ENCODE measurements at places on chromosomes 16 and 17. TPM values are rescaled to one million over a fixed set of nuclear protein-coding genes. Genes with fewer than 3 reads are reported as not detected.
A peak's percentile ranks its signal among the peaks of the same experiment; 100 is the strongest.

Gene CSH2
- not detected for polyA plus RNA-seq

Gene ATP5PD
- polyA plus RNA-seq: 261 TPM

GRCh38 chr17:50787106-50787505 lies 19.8 kb upstream of the ANKRD40CL start:
- DNase-seq: no peak
- H3K4me3 ChIP-seq: no peak overlapping the region
- peaks cover 12% of the 10 kb centered on the region for H3K27me3 ChIP-seq
- no peak overlapping the region for H3K27ac ChIP-seq
- no peaks in the 10 kb centered on the region for H3K36me3 ChIP-seq
- H3K4me1 ChIP-seq: peaks cover 5% of the 10 kb centered on the region

Gene CEP112
- not detected for polyA plus RNA-seq

DNA sequence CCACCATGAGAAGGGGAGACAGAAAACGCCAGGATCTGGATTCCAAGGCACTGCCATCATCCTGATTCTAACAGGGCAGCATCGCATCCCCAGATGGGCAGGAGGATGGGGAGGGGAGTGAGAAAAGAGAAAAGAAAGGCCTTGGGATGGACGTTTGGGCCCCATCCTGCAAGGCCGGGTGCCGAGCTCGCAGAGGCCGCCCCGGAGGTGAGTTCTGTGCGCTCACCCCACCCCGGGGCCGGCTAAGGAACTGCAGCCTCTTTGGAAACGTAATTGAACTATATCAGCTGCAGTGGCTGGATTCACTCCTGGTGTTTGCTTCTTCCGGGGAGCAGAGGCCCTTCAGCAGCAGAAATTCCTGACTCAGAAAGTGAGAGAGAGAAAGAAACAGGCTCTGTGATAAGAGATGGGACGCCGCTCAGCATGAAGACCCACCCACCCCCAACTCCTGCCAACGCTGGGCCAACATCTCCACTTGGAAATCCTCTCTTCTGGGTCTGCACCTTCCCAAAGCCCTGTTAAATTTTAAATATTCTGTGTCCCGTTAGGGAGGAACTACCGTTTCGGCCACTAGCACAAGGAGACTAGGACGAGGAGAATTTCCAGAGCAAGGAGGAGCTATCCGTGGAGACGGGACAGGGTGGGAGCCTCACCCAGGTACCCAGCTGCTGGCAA lies 8.5 kb upstream of the SSTR2 start:
- H3K4me1 ChIP-seq: no peaks in the 10 kb centered on the region
- peaks cover 11% of the 10 kb centered on the region for H3K27me3 ChIP-seq
- DNase-seq: peak; percentile 14
- H3K4me3 ChIP-seq: no peak overlapping the region
- no peak overlapping the region for H3K27ac ChIP-seq

DNA sequence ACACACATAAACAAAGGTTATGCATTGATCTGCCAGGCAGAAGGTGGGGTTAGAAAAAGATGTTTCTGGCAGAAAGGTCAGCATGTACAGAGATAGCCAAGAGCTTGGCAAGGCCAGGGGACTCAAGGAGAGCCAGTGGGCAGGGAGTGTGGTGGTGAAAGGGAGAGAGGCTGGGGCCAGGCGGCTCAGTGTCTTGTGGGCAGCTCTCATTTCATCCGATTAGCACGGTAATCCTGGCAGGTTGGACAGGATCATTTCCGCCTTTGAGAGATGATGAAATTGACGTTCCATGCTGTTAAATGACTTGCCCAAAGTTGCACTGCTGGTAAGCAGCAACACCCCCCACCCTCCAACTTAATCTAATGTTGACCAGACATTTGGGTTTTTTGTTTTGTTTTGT lies 3.6 kb downstream of the CHD9 start:
- peak overlapping the region; percentile 61 for H3K27ac ChIP-seq
- H3K36me3 ChIP-seq: peaks cover 3% of the 10 kb centered on the region
- H3K4me3 ChIP-seq: no peak overlapping the region
- H3K4me1 ChIP-seq: peaks cover 45% of the 10 kb centered on the region
- no peaks in the 10 kb centered on the region for H3K27me3 ChIP-seq
- DNase-seq: no peak

- no peaks in the 10 kb centered on the region for H3K4me1 ChIP-seq
- H3K27me3 ChIP-seq: peaks cover 2% of the 10 kb centered on the region
- DNase-seq: no peak
Observed at GRCh38 chr17:13228225-13228624, 210.4 kb upstream of the ELAC2 start.

- no peaks in the 10 kb centered on the region for H3K4me1 ChIP-seq
- H3K27me3 ChIP-seq: no peaks in the 10 kb centered on the region
- DNase-seq: no peak
- H3K36me3 ChIP-seq: no peaks in the 10 kb centered on the region
Observed at GRCh38 chr16:51755577-51756355, 604.7 kb upstream of the SALL1 start.

- no peak for DNase-seq
- peak overlapping the region; percentile 100 for H3K27ac ChIP-seq
- H3K36me3 ChIP-seq: peaks cover 6% of the 10 kb centered on the region
- H3K4me3 ChIP-seq: peak overlapping the region; percentile 98
Observed at GRCh38 chr16:81006211-81006812, 373 bp downstream of the CMC2 start.

DNA sequence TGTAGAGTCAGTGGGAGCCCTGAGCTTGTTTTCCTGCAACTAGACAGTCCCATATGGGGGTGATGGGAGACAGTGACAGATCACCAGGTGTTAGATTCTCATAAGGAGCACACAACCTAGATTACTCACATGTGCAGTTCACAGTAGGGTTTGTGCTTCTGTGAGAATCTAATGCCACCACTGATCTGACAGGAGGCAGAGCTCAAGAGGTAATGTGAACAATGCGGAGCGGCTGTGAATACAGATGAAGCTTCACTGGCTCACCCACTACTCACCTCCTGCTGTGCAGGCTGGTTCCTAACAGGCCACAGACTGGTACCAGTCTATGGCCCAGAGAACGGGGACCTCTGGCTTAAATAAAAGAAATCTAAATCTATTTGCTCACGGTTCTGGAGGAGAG lies 10.2 kb upstream of the HSD17B2 start:
- H3K27ac ChIP-seq: no peak overlapping the region
- no peak overlapping the region for H3K4me3 ChIP-seq
- DNase-seq: no peak
- no peaks in the 10 kb centered on the region for H3K36me3 ChIP-seq

DNA sequence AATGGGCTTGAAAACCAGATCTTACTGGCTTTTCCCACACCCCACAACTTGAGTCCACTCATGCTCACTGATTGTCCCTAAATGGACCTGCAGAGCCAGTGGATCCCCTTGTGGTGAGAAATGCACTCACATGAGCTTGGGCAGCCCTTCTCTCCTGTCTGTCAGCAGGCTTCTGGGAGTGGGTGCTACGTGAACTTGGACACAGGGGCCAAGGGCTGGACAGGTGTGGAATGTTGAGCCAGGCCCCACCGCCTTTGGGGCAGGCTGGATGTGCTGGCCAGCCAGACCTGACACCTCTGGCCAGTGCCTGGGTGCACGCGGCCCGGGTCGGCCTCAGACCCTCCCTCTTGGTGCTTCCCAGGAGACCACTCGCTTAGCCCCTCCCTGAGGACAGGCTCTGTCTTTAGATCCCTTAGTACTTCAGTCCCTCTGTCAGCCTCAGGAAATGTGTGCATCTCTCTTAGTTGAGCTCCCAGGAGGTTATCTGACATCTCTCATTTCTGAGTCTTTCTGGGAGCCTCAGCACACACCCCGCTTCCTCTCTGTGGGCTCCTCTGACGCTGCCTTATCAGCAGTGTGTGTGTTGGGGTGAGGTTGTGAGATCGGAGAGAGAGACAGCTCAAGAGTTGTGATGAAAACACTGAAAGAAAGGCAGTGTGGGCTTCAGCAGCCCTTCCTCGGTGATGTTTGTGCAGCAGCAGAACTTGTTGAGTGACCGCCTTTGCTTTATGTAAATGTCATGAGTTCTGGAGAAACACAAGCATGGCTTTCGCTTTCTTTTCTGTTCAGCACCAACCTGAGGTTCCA lies 117.0 kb downstream of the RAB11FIP4 start:
- H3K27ac ChIP-seq: peak overlapping the region; percentile 99
- peak; percentile 90 for DNase-seq
- H3K36me3 ChIP-seq: no peaks in the 10 kb centered on the region
- H3K4me1 ChIP-seq: peaks cover 72% of the 10 kb centered on the region

DNA sequence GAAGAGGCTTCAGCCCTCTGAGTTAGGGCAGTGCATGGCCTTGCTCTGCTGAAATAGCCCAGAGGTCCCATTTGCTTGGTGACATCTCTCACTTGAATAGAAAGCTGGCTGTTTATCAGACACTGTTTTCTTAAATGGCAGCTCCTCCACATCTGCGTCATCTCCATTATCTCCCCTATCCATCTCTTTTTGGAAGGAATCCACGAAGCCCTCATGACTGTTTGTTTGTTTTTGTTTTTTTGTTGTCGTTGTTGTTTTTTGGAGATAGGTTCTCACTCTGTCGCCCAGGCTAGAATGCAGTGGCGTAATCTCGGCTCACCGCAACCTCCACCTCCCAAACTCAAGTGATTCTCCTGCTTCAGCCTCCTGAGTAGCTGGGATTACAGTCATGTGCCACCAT lies 16.6 kb downstream of the NAA60 start:
- H3K27me3 ChIP-seq: no peaks in the 10 kb centered on the region
- peaks cover 70% of the 10 kb centered on the region for H3K4me1 ChIP-seq
- H3K27ac ChIP-seq: peak overlapping the region; percentile 97
- H3K4me3 ChIP-seq: peak overlapping the region; percentile 4
- H3K36me3 ChIP-seq: no peaks in the 10 kb centered on the region

Gene VWA3A
- not detected for polyA plus RNA-seq

GRCh38 chr16:89723279-89724250 lies 2.2 kb downstream of the ZNF276 start:
- H3K36me3 ChIP-seq: peaks cover 21% of the 10 kb centered on the region
- peak overlapping the region; percentile 100 for H3K27ac ChIP-seq
- peak; percentile 95 for DNase-seq
- peaks cover 52% of the 10 kb centered on the region for H3K4me1 ChIP-seq
- peaks cover 35% of the 10 kb centered on the region for H3K27me3 ChIP-seq
- peak overlapping the region; percentile 99 for H3K4me3 ChIP-seq

DNA sequence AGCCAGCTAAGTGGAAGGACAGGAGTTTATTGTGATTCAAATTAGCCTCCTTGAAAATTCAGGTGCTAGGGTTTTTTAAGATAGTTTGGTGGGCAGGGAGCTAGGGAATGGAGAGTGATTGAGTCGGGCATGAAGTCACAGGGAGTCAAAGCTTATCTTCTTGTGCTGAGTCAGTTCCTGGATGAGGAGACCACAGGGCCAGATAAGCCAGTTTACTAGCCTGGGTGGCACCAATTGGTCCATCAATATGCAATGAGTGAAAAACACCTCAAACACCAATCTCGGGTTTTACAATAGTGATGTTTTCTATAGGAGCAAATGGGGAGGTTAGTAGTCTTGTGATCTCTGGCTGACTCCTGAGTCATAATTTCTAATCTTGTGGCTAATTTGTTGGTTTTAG lies 165.1 kb downstream of the ABCC12 start:
- peaks cover 2% of the 10 kb centered on the region for H3K27me3 ChIP-seq
- no peak overlapping the region for H3K27ac ChIP-seq
- no peaks in the 10 kb centered on the region for H3K4me1 ChIP-seq
- no peak overlapping the region for H3K4me3 ChIP-seq
- DNase-seq: no peak

Gene CACNA1H
- not detected for polyA plus RNA-seq

GRCh38 chr16:10964039-10964890 lies 19.9 kb downstream of the CLEC16A start:
- DNase-seq: peak; percentile 74
- no peak overlapping the region for H3K27ac ChIP-seq
- H3K27me3 ChIP-seq: peaks cover 3% of the 10 kb centered on the region
- H3K4me1 ChIP-seq: peaks cover 7% of the 10 kb centered on the region
- H3K36me3 ChIP-seq: peaks cover 12% of the 10 kb centered on the region

DNA sequence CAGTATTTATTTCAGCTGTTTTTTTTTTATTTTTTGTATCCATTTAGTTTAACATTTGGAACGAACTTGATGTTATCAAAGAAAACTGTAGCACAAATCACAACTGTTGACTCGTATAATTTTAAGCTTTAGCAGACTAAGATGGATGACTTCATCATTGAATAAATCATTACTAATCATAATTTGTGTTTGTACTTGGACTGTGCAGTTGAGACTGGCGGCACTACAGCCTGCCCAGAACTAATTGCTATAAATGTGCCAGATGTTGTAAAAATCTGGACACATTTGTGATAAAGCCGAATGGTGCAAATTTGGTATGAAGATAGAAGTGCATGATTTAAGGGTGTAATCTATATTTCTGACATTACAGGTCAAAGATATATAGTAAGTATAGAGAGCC lies 897.7 kb upstream of the CDH8 start:
- DNase-seq: no peak
- H3K27ac ChIP-seq: no peak overlapping the region
- H3K4me3 ChIP-seq: no peak overlapping the region
- H3K27me3 ChIP-seq: no peaks in the 10 kb centered on the region
- H3K36me3 ChIP-seq: no peaks in the 10 kb centered on the region

- H3K4me1 ChIP-seq: peaks cover 49% of the 10 kb centered on the region
- H3K36me3 ChIP-seq: peaks cover 19% of the 10 kb centered on the region
- peaks cover 11% of the 10 kb centered on the region for H3K27me3 ChIP-seq
- DNase-seq: no peak
- H3K4me3 ChIP-seq: no peak overlapping the region
Observed at GRCh38 chr17:74771319-74771914, 4.7 kb downstream of the NAT9 start.

Gene MYH3
- polyA plus RNA-seq: 0.39 TPM

Gene DPEP1
- not detected for polyA plus RNA-seq

DNA sequence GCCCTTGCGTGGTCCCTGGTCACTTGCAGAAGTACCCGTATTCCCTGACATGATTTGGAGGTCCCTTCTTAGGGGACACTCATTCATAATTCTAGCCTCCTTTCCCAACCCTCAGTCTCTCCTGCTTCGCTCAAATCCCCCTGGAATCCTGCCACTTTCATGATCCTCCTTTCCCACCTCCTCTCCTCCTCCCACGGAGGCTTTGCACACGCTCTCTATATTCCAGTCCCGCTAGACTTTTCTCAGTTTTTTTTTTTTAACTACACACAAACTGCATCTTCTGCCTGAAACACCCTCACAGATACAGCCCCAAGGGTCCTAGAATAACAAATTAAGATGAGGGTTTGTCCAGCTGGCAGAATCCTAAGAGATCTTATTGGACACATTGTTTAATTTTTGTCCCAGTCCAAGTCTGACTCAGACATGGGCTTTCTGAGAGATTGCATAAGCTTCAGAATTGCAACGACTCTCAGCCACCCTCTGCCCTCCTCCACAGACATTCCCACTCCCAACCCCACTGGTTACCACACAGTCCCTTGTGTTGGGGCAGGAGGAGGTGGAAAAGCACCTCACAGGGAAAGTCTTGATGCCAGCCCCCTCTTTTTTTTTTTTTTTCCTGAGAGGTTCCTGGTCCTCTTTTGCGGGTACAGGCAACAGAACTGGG lies 739.5 kb upstream of the EEF2KMT start:
- H3K27me3 ChIP-seq: peaks cover 3% of the 10 kb centered on the region
- no peaks in the 10 kb centered on the region for H3K4me1 ChIP-seq
- no peak overlapping the region for H3K27ac ChIP-seq
- no peak overlapping the region for H3K4me3 ChIP-seq
- no peaks in the 10 kb centered on the region for H3K36me3 ChIP-seq

GRCh38 chr16:2515180-2515851 lies 1.6 kb downstream of the ATP6V0C start:
- DNase-seq: no peak
- peak overlapping the region; percentile 96 for H3K27ac ChIP-seq
- peaks cover 53% of the 10 kb centered on the region for H3K27me3 ChIP-seq
- peaks cover 68% of the 10 kb centered on the region for H3K4me1 ChIP-seq
- H3K36me3 ChIP-seq: no peaks in the 10 kb centered on the region

GRCh38 chr17:73357318-73357717 lies 45.5 kb upstream of the CDC42EP4 start:
- H3K27me3 ChIP-seq: peaks cover 6% of the 10 kb centered on the region
- no peak overlapping the region for H3K4me3 ChIP-seq
- H3K4me1 ChIP-seq: no peaks in the 10 kb centered on the region

GRCh38 chr17:13885953-13886889 lies 183.1 kb upstream of the COX10 start:
- no peaks in the 10 kb centered on the region for H3K4me1 ChIP-seq
- H3K27me3 ChIP-seq: no peaks in the 10 kb centered on the region
- no peak for DNase-seq

Measured in immature natural killer cell (primary cell).